ENCODE measurements at places on chromosomes 12 and 14.

DNA sequence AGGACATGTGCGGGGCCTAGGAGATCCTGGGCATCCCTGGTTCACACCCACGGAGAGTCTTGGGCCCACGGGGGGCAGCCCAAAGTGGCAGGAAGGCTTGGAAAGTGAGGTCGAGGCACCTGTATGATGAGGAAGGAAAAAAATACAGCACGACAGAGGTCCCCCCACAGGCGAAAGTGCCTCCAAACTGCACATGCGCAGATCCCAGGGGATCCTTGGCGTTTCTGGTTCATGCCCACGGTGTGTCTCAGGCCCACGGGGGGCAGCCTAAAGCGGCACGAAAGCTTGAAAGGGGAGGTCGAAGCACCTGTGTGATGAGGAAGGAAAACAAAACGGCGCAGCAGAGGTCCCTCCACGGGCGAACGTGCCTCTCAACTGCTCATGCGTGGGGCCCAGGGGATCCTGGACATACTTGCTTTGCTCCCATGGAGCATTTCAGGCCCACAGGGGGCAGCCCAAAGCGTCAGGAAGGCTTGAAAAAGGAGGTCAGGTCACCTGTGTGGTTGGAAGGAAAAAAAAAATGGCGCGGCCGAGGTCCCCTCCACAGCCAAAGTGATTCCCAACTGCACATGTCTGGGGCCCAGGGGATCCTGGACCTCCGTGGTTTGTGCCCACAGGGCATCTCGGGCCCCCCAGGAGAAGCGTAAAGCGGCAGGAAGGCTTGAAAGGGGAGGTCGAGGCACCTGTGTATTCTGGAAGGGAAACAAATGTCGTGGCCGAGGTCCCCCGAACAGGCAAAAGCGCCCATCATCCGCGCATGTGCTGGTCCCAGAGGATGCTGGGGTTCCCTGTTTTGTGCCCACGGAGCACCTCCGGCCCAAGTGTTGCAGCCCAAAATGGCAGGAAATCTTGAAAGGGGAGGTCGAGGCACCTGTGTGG, 582.6 kb downstream of the ALG10 start:
- no peak for DNase-seq

- DNase-seq = no peak
Measured at GRCh38 chr12:30700216-30700900, 4.7 kb upstream of the IPO8 start.

- DNase-seq = no peak
Measured at GRCh38 chr14:60657456-60658210, 8.4 kb upstream of the SIX1 start.

DNA sequence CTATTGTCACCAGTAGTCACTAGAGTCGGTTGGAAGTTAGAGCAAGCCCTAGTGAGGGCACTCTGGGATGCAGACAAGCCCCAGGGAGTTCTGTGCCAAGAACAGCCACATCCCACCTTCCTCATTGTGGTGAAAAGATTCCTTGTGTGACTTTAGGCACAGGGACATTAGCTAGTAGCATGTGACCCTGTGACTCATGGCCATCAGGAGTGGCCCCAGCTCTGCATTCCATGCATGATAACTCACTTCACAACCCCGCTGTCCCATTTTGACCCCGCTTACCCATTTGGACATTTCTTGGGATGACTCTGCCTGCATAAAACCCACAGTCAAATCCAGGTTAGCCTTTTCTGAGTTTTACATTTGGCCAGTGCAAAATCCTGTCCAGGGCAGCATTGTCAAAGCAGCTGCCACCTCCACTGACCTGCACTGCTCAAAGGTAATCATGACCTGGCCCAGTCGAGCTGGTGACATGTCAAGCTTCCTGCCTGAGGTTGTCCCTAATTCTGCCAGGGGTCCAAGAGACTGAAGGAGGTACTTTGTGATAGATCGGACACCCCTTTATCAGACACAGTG, 430.5 kb downstream of the DPF3 start:
- DNase-seq = no peak

- DNase-seq = no peak
Measured at GRCh38 chr12:89678225-89678624, 30.4 kb downstream of the ATP2B1 start.

Data from fibroblast of gingiva (primary cell).